ENCODE measurements at places on chromosomes 5 and 9.

DNA sequence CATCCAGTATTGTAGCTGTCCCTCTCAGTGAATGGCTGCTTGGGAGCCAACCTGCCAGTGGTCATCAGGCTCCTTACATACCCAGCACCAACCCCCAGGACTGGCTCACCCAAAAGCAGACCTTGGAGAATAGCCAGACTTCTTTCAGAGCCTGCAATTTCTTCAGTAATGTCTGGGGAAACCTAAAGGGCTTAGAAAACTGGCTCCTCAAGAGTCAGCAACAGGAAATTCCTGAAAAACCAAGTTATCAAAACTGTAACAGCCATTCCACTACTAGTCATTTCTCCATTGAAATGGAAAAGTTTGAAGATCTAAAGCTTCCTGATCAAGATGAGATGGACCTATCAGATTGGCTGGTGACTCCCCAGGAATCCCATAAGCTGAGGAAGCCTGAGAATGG is 12.3 kb upstream of the STING1 start:
- DNase-seq, result no peak

- no peak for DNase-seq
These were observed 487.1 kb downstream of the NTRK2 start for GRCh38 chr9:85156652-85157051.

DNA sequence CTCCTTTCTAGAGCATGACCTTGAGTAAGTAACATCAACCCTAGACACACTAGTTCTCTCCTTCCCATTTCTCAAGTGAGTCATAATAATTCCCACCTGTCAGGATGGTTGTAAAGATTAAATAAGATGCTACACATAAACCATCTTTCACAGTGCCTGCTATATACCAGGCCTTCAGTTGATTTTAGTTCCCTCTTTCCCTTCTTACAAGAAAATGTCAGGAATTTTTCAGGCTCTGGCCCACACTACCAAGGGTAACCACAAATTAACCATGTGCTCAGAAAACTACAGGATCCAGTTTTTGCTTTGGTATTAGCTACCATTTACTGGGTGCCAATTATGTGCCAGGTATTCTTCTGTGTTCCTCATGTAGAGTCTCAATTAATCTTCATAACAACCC is 42.7 kb upstream of the RARS1 start:
- no peak for DNase-seq

- DNase-seq, result no peak
These were observed 51.2 kb upstream of the TRIM32 start for GRCh38 chr9:116635908-116636307.

Data from suprapubic skin (tissue), 4 donors.